Stimulated activated CD8-positive, alpha-beta memory T cell treated with anti-CD3 and anti-CD28 coated beads, Interleukin-7, amount 100 ng/mL, for 24 hours (primary cell): ENCODE measurements at places on chromosomes 3 and 15.

- no peak for DNase-seq
Observed at GRCh38 chr3:88005066-88005465, 53.7 kb downstream of the CGGBP1 start.

DNA sequence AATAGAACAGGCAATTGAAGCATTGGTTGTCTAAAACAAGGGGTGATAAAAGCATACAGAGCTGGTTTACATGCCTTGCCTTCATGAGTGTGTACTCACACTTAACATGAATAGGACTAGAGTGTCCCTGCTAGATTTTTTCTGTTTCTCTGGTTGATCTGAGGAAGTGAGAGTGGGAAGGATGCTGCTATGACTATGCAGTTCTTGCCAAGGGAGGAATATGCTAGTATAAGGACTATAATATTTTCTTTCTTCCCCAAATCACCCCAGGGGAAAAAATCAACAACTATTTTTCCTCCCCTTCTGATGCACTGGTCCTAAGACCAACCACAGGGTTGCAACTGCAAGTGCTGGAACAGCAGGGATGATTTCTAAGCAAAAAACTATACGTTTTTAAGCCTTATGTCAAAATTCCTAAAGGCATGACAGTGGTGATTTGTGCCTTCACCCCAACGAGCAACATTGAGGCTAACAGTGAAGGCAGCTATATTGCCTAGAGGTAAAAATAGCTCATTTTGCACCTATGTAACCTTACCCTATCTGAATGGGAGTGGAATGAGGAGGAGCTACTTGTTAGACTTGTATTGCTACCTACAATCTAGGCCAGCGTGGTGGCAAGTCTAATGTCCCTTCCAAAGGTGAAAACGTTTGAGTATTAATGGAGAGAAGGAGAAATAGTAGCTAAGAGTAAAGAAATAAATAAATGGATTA lies 33.5 kb upstream of the USP8 start:
- DNase-seq = no peak

DNA sequence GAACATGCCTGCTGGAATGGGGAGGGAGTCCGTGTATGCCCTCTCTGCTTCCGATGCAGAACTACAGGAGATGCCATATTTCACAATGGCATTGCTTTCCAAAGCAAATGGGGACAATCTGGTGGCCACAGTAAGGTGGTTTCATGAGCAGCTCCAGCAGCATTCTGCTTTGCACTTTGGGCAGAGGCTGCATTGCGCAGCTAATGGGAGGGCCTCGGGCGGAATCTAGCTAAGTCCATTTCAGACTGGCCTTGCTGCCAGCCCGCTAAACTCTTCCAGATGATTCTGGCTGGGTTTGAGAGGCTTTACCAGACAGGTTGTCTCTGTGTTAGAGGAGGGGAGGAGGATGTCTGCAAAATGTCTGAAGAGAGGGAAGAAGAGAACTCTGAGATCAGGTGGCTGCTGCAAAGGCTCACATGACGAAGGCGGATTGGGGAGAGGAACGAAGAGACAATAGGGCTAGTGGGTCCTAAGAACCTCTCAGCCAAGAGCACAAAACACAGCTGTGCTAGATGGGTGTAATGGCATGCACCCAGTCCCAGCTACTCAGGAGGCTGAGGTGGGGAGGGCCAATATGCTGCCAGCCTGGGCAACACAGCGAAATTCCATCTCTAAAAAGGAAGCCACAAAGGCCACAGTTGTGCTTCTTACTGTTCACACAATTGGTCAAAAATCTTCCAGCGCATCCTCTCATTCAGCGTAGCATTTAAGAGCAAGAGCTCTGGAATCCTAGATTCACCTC lies 63.7 kb downstream of the BDH1 start:
- no peak for DNase-seq

DNA sequence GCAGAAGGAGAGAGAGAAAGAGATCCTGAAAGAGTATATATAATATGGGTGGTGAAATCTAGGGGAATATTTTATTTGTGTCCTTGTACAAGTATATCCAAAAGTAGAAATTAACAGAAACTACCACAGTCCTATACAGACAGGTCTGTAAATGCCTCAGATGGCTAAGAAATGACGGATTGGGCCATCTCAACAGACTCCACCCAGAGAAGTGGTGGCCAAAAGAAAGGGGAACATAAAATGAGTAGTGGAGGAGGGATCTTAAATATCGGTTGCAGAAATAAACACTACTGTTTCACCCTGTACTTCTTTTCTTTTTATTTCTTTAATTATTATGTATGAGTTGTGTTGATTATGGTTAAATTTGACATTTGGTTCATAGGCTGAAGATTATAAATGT lies 47.7 kb downstream of the CCR3 start:
- no peak for DNase-seq
